Stimulated activated CD4-positive, alpha-beta T cell treated with anti-CD3 and anti-CD28 coated beads, Interleukin-12 subunit alpha, Interleukin-12 subunit beta, amount 100 ng/mL, for 48 hours (primary cell): ENCODE measurements at places on chromosomes 2 and 18.

DNA sequence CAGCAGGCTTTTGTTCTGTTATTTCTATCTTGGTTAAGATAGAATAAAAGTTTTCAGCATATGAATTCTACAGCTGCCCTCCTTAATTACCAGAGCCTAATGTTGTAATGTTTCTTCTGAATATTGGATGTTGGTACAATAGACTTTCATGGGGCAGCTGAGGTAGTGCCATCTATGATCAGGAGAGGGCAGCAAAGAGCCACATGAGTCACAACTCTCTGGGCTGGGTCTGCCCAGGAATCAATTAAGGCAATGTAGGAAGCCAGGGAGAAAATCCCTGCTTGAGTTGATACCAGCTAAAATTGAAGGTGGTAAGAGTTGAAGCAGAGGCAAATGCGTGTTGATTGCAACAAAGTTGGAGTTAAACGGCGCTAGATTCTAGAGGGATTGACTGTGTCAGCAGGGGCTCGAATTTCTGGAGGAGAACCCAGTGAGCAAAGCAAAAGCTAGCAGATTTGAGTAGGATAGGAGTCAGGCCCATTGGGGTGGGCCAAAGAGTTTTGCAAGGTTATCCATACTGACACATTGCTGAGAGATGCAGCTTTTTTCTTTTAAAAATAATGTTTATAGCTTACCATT is 10.6 kb upstream of the MC5R start:
- DNase-seq = peak; percentile 41

DNA sequence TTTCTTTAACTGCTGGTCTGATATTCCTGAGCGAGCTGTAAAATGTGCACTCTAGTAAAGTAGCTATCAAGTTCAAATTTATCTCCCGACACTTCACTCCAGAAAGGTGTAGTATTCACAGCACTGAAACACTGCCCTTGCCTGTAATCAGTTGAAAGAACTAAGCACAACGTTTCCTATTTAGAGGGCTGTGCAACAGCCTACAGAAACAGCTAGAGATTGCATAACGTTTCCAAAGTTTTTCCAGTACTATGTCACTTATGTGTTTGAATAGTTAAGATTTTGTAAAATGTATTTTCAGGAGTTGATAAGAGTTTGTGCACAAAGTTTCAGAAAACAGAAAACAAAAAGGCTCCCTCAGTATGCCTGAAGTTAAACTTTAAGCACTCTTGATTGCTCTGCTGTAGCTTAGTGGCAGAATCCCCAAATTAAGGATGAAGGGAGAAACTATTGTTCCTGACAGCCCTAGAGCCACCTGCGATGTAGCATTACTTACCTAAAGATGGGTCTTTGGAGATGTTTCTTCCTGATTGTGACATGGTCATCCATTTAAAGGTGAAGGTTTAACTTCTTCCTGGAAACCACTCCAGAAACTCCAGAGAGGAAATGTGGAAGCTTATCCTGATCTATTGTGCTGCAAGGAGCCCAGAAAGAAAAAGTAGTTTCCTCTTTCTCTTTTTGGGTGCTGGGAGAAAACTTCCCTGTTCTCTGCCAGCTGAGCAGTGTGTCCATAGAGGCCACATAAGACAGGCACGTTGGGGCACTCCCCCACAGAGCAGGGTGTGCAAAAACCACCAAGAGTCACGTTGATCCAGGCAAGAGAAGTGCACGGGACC is 536 bp downstream of the PDE1A start:
- DNase-seq = no peak

DNA sequence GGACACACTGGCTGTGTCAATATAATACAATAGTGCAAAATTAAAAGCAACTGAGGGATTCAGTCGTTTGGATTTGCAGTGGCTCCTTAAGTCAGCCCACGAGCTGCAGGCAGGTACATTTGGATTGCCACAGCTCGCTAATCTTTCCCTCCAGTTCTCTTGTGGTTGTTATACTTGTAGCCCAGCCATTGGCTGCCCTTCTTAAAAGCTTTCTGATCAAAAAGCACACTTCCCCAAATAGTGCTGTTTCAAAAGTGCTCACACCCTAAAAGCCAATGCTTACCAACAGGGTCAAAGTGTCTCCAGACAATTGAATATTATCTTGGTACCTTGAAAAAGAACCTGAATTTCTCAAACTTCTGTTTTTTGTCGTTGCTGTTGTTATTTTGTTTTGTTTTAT is 404.7 kb upstream of the FAM98A start:
- no peak for DNase-seq

- no peak for DNase-seq
Measured at GRCh38 chr2:54613386-54613785, 110.1 kb upstream of the EML6 start.

DNA sequence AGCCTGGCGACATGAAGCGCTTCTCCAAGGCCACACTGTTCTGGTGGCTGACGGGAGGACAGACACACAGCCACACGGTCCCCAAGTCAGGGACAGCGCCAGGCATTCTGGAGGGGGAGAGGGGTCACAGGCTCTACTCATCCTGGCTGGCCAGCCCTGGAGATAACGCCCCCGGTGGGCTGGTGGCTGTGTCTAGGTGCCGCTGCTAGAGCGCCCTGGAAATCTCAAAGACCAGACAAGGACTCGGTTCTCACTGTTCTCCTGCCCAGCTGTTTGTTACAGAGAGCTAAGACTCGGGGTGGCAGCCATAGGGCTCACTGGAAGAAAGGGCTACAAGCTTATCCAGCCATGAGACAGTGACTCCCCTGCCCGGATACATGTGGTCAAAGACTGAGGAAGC is 72.0 kb downstream of the KCNF1 start:
- no peak for DNase-seq

DNA sequence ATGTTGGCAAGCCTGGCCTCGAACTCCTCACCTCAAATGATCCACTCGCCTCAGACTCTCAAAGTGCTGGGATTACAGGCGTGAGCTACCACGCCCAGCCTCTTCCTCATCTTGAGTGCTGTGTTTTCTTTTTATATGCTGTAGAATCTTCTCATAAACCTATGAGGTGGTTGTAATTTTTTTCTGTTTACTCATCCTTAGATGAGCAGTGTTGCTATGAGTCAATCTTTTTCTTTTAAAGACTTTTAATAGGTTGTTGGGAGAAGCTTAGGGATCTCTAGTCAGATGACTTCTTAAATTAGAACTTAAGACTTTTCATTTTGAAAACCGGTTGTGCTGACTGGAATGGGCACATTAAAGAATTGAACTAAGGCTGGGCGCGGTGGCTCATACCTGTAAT is 8.7 kb upstream of the AAK1 start:
- no peak for DNase-seq

GRCh38 chr2:165745916-165746315 is 48.1 kb downstream of the GALNT3 start:
- no peak for DNase-seq

- no peak for DNase-seq
Measured at GRCh38 chr2:170716851-170717598, 1.9 kb downstream of the SP5 start.

DNA sequence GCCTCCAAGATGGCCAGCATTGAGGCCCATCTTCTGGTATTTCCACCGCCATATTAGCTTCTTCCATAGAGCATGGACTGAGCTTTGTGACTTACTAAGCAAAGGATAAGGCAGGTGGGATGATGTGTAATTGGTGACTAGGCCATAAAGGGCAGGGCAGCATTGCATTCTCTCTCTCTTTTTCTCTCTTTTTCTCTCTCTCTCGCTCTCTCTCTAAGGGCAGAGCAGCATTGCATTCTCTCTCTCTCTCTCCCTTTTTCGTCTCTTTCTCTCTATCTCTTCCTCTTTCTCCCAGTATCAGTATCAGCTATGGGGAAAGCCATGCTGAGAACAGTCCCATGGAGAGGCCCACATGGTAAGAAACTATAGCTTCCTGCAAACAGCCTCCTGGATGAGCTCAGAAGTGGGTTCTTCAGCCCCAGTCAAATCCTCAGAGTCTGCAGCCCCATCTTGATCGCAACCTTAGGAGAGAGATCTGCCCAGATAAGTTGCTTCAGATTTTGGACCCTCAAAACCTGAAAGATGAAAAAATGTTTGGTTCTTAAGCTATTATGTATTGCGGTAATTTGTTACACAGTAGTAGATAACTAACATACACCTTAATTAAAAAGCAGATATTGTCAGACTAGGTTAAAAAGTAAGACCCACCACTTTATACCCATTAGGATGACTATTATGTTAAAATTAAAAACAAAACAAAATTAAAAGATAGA is 39.1 kb upstream of the MYCN start:
- no peak for DNase-seq

GRCh38 chr2:240986787-240987411 is 11.5 kb upstream of the SNED1 start:
- DNase-seq = no peak

DNA sequence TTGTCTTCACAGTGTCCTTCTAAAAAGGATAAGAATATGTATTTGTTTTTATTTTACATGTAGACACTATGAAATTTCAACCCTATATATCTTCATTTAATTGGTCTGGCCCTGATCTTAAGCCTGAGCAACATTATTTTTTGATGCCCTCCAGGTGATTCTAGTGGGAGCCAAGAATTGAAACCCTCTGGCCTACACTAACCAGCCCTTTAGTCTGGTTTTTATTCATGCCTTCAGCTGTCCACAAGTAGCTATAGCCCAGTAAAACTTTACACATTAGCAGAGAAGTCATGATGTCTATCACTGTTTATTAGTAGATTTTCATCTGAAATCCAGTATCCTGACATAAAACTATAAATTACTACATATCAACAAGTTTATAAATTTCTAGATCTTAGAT is 52.7 kb upstream of the UBXN4 start:
- no peak for DNase-seq

- DNase-seq = no peak
Measured at GRCh38 chr18:13544953-13545352, 181.4 kb downstream of the FAM210A start.

GRCh38 chr2:20897047-20897446 is 74.1 kb upstream of the LDAH start:
- no peak for DNase-seq

DNA sequence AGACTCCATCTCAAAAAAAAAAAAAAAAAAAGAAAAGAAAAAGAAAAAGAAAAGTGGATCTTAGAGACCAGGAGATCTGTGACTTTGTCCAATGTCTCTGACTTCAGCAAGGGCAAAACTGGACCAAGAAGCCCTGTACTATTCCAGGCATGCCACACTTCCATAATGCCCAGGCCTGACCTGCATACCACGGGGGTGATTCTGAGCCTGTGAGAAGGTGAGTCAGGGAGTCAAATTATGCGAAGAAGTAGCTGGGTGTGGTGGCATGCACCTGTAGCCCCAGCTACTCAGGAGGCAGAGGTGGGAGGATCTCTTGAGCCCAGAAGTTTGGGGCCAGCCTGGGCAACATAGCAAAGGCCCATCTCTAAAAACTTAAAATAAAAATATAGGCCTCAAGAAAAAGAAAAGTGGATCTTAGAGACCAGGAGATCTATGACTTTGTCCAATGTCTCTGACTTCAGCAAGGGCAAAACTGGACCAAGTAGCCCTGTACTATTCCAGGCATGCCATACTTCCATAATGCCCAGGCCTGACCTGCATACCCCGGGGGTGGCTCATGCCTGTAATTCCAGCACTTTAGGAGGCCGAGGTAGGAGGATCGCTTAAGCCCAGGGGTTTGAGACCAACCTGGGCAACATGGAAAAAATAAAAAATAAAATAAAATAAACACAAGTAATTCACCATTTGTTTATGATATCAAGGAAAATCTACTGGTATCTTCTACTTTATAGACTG is 12.2 kb upstream of the PUM2 start:
- DNase-seq = no peak

DNA sequence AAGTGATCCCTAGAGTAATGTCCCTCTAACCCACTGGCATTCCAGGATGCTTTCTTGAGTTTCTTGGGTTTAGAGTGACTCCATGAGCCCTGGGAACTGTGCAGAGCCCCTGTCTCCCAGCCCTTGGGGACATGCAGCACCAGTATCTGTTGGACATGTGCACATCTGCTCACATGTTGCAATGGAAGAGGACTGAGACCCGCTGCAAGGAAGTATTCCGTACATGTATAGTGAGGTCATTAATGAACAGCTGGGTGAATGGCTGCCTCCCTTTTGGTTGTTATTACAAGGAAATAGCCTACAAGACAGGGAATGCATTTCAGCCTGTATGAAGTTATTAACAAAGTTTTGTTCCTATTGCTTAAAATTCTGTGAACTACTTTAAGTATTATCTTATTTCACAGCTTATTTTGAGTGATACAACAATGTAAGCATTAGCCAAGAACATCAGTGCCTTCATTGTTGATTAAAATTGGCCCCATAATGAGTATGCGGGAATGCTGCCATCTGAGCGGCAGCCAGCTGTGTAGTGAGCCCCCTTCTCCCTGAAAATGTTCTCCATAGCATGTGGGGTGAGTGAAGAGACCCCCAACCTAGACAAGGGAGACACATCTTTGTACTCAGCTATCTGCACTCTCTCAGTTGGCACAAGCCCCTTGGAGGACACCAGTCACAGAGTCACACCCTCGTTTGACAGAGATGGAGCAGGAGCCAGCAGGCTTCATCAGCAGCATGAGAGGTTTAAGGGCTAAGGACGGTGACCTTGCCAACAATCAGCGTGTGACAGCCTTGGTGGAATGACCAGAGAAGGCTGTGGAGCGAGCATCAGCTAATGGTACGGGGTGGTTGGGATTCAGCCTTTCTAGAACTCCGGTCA is 87.4 kb downstream of the FAM210A start:
- DNase-seq = no peak

DNA sequence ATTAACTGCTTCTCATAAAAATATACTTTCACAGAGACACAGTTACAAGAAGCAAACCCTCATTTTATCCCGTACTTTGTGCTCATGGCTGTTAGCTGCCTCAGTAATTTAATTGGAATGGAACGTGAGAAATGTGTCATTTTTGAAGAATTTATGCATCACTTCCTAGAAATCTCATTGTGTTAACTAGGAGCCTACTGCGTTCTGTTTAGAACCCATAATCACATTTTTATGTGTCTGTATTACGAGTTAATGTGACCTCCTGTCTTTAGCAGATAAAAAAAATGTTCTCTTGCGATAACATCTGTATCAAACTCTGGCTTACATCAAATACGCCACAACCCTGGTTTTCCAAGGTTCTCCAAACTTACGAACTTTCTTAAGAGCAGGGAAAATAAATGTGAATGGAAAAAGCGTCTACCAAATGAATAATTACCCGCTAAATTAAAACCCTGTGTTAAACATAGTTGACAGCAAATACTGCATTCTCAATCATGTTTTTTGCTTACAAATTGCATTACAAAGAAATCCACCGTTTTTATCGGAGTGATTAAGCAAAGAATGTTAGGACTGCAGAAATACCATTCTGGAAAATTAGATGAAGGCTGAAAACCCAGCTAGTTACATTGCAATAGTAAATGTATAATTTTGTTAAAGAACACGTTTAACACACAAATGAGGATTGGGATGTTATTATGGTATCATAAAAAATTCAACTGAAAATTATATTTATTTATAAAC is 12.1 kb upstream of the GBX2 start:
- DNase-seq = no peak
